SK-N-SH (cell line): ENCODE measurements at places on chromosomes 4 and X.

DNA sequence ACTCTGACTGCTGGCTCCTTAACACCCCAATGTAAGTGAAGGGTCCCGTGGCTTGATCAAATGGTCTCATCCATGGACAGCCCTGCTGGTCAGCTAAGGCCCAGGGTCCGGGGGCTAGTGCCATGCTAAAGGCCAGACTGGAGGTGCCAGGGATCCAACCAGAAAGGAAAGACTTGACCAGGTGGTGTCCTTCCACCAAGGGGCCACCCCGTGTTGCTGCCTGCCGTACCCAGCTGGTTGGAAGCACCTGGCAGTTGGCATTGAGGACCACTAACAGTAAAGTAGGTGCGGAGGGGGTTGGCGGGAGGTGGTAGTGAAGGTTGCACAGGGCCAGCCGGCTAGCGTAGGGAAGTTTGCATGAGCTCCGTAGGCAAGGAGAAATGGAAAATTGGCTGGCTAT lies 1.7 kb upstream of the IL1RAPL2 start:
- no peaks in the 10 kb centered on the region for H3K4me1 ChIP-seq
- no peak overlapping the region for H3K4me3 ChIP-seq
- H3K27me3 ChIP-seq, result peaks cover 53% of the 10 kb centered on the region
- H3K27ac ChIP-seq, result no peak overlapping the region

GRCh38 chr4:119010909-119011606 lies 122.4 kb downstream of the SYNPO2 start:
- no peak for DNase-seq
- H3K4me3 ChIP-seq, result no peak overlapping the region
- H3K27me3 ChIP-seq, result no peaks in the 10 kb centered on the region
- no peak overlapping the region for H3K27ac ChIP-seq
- H3K4me1 ChIP-seq, result no peaks in the 10 kb centered on the region; the same call in none of the 2 replicates

DNA sequence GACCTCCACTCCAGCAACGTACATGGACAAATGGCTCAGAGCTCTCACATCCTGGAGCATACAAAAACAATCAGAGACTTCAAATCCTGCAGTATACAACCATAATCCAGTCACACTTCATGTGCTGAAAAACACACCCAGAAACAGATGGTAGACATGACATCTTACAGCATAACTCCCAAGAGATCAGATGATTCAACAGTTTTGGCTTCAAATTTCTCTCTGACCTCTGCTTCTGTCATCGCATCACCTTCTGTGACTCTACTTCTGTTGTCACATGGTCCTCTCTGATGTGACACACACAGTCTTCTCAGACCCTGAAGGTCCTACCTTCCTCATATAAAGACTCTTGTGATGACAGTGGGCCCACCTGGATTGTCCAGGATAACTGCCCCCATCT lies 18.5 kb downstream of the SUV39H1 start:
- no peaks in the 10 kb centered on the region; the same call in 1 of the 2 replicates for H3K27me3 ChIP-seq
- no peak for DNase-seq
- no peaks in the 10 kb centered on the region for H3K36me3 ChIP-seq
- peaks cover 4% of the 10 kb centered on the region; the same call in 1 of the 2 replicates for H3K4me1 ChIP-seq
- no peak overlapping the region for H3K27ac ChIP-seq
- H3K4me3 ChIP-seq, result no peak overlapping the region

GRCh38 chr4:7009564-7009963 lies 33.6 kb upstream of the TADA2B start:
- no peak for DNase-seq
- peaks cover 49% of the 10 kb centered on the region for H3K36me3 ChIP-seq
- H3K27ac ChIP-seq, result no peak overlapping the region
- no peaks in the 10 kb centered on the region for H3K27me3 ChIP-seq
- no peaks in the 10 kb centered on the region for H3K4me1 ChIP-seq

GRCh38 chr4:168380290-168380689 lies 61.7 kb upstream of the DDX60 start:
- no peaks in the 10 kb centered on the region for H3K27me3 ChIP-seq

DNA sequence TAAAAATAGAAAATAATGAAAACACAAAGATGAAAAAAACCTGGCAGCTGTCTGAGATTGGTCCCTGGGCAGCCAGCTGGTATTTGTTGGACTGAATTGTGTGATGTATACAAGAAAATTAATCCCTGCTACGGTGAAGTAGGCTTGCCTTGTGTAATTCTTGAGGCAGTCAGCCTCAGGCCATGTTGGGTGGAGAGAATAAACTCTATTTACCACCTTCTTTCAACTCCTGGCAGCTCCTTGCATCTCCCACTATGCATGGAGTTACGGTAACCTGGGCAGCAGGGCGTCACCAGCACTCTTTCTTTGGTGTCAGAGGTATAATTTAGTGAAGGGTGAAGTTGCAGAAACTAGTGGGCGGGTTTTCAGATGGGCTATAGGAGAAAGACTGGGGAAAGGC lies 3.5 kb downstream of the SPIN2A start:
- H3K27ac ChIP-seq, result no peak overlapping the region
- H3K4me1 ChIP-seq, result no peaks in the 10 kb centered on the region
- no peaks in the 10 kb centered on the region for H3K36me3 ChIP-seq
- H3K27me3 ChIP-seq, result no peaks in the 10 kb centered on the region

DNA sequence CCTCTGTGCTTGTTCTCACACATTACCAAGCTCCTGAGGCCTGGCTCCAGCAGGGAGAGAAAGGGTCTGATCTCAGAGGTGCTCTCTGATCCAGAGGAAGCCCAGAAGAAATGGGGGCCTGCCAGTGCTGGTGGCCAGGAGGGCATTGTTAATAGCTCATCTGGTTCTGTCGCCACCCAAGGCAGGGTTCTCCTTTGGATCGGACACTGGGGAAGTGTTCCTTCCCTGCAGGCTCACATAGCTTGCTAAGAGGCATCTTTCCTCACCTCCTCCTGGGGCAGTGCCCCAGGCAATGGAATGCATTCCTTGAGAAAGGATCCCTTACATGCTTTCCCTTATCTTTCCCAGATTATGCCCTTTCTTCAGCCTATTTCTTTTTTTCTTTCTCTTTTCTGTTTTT lies 53.8 kb downstream of the RBM47 start:
- H3K4me1 ChIP-seq, result peaks cover 12% of the 10 kb centered on the region; the same call in 1 of the 2 replicates
- H3K27ac ChIP-seq, result no peak overlapping the region
- no peaks in the 10 kb centered on the region for H3K36me3 ChIP-seq
- H3K4me3 ChIP-seq, result no peak overlapping the region
- no peak for DNase-seq

- no peaks in the 10 kb centered on the region for H3K27me3 ChIP-seq
- no peak overlapping the region for H3K4me3 ChIP-seq
Observed at GRCh38 chr4:88277711-88278225, 6.6 kb downstream of the PPM1K start.
